ENCODE measurements at places on chromosomes 3 and 15.

GRCh38 chr3:127324076-127324475 lies 36.2 kb upstream of the PRR20G start:
- DNase-seq = no peak

- no peak for DNase-seq
Observed at GRCh38 chr3:173743516-173743915, 346.0 kb downstream of the NLGN1 start.

- DNase-seq = peak; percentile 58
Observed at GRCh38 chr3:189132231-189132671, 39.5 kb upstream of the TPRG1 start.

DNA sequence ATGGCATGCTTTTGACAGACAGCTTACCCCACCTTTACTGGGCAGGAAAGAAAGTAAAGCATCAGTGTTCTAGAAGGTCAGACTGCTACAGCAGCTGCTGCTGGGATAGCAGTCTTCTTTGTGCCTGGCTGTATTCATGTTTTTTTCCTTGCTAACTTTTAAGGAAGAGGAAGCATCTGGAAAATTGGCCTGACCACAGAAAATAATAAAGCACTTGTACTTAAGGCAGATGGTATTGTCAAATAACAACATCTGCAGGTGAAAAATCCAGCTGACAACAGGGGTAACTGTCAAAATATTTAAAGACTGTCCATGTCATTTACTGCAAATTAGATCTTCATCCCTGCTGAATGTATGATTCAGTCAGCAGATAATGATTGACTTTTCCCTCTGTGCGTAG lies 229.0 kb downstream of the OXSM start:
- no peak for DNase-seq

- no peak for DNase-seq
Observed at GRCh38 chr15:62212741-62213140, 47.7 kb upstream of the C2CD4B start.

- no peak for DNase-seq
Observed at GRCh38 chr3:197494366-197495058, 61.3 kb downstream of the BDH1 start.

DNA sequence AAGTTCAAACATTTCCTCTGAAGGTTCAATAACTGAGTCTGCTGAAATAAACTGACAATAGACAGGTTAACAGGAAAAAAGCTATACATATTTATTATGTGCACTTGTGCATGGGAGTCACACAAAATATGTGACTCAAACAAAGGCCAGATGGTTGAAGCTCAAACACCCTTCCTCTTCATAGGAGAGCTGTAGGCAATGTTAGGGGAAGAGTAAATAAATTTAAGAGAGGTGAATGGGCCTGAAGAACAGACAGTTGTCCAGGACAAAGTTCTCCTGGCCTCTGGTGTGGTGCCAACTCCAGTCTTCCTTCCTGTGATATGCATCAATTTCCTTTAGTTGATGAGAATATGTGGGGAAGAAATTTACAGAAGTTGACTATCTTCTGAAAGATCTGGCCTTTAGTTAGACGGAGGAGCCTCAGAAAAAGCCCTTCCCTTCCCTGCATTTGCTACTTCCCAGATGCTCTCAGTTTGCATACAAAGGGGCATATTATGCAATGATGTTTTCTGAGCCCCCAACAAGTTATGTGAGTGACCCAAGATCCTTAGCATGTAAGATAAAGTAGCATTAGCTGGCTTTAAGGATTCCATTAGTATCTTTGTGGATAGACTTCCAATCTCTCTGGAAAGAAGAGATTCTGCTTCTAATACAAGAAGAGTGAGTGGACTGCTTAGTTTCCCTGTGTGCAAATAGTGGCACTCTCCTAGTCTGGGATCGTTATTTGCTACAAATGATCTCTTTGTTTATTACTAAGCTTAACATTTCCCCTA lies 96.4 kb upstream of the IGSF10 start:
- DNase-seq = no peak

DNA sequence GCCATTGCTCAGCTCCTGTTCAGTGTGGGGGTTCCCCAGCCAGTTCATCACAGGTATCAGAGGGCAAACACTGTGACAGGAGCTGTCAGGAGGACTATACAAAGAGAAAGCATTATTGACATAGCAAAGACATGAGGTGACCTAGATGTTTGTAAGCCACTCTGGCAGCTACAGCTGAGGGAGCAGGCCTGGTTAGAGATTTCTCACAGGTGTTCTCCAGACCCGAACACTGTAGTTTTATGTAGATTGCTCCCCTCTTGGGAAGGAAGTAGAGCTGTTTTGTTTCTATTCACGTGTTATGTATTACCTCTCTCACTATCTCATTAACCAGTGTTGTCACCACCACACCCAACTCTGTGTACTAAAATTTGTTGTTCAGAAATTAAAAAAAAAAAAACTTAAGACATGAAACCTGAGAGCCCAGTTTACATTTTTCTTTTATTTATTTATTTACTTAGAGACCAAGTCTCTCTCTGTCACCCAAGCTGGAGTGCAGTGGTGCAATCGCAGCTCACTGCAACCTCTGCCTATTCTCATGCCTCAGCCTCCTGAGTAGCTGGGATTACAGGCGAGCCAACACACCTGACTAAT lies 123.7 kb downstream of the RBPMS2 start:
- DNase-seq = peak; percentile 16

DNA sequence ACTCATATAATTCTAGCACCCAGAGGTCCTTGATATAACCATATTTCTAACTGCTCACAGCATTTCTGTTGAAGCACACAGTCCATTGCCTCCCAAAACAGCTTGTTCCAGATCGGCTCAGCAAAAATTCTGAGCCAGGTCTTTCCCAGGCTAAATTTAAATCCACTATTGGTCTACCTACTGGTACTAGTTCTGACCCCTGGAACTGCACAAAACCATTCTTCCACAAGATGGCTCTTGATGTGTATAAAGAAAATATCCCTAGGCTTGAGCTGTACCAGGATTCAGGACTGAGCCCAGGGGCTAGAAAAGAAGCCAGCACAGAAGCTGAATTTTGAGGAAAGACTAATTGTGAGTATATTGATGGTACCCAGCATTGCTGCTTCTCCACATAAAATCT lies 75.4 kb upstream of the ABHD17C start:
- no peak for DNase-seq

DNA sequence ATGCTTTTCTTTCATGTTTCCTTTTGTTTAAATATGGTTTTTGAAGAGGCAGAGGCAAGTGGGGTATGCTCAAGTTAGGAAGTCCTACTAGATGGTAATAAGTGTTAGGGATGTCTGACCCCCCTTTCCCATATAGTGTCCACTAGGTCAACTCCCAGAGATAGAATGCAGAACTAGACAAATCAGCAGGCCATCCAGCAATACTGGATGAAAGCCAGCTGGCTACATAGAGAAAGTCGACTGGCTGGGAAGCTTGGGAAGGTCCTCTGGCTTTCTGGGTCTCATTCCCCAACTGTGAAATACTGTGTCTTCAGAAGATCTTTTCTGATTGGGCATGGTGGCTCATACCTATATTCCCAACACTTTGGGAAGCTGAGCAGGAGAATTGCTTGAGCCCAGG lies 113.8 kb downstream of the SNRK start:
- no peak for DNase-seq

GRCh38 chr15:52247461-52247860 lies 48.1 kb downstream of the MYO5C start:
- DNase-seq = no peak

Data from stimulated activated CD8-positive, alpha-beta memory T cell treated with anti-CD3 and anti-CD28 coated beads, Interleukin-2, amount 100 ng/mL, for 48 hours (primary cell).